ENCODE measurements at places on chromosomes 16 and 17.

- DNase-seq: no peak
Measured at GRCh38 chr16:89081556-89081955, 12.1 kb upstream of the ACSF3 start.

- DNase-seq: no peak
Measured at GRCh38 chr17:81384929-81385319, 10.3 kb upstream of the BAHCC1 start.

- no peak for DNase-seq
Measured at GRCh38 chr16:24999856-25000461, 15.2 kb downstream of the ARHGAP17 start.

DNA sequence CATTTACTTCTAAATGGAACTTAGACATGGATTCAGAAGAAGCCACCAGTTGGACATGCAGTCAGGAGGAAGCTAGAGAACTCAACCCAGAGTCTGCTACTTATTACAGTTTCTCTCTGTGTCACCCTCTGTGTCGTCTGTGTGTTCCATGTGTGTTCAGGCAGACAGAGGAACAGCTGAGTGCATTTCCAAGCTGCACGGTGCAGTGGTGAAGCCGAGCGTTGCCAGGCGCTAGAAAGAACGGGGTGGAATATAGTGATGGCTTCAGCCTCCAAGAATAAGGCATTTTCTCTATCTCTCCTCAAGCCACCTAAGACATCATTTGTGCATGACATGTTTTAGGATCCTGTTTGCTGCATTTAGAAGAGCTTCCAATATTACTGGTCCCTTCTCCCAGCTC, 101.1 kb upstream of the CCL2 start:
- DNase-seq: no peak

DNA sequence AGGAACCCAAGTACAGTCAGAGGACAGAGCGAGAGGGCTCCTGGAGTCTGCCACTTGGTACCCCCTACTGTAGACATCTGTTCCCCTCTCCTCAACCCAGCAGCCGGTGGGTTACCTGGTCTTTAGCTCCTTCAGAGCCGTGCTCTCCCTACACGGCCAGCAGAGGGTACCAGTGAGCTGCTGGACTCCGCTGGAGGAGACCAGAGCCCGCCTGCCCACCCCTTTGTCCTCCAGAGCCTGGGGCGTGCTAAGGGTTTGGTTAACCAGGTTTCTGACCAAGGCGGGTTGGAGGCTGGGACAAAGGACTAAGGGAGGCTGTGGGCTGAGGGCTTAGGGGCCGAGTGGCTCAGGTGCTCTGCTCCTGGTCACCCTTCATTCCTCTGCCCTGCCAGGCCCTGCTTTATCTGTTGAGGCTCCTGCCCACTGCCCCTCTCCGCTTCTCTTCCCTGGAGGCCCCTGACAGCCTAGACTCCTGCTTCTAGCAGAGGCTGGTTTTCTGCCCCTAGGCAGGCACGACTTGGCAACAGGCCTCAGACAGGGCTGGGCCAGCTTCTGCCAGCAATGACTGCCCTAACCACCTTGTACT, 2.7 kb upstream of the HSD11B2 start:
- no peak for DNase-seq

DNA sequence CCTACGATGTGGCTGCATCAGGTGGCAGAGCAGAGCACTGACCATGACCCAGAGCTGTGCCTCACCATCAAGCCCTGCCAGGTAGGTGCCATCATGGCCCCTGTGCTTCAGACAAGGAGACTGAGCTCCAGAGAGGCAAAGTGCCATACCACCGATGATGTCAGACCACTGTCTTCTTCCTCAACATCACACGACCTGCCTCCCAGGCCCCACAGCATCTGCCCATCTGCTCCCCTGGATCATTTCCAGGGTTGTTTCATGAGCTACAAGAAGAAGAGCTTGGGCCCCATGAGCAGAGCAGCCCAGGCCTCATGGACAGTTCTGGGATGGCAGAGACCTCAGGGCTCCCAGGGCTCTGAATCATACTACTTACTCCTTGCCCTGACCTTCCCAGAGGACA, 9.9 kb downstream of the XYLT1 start:
- no peak for DNase-seq
